Femur (tissue), 1 donor: ENCODE measurements at places on chromosomes 2 and 18.

DNA sequence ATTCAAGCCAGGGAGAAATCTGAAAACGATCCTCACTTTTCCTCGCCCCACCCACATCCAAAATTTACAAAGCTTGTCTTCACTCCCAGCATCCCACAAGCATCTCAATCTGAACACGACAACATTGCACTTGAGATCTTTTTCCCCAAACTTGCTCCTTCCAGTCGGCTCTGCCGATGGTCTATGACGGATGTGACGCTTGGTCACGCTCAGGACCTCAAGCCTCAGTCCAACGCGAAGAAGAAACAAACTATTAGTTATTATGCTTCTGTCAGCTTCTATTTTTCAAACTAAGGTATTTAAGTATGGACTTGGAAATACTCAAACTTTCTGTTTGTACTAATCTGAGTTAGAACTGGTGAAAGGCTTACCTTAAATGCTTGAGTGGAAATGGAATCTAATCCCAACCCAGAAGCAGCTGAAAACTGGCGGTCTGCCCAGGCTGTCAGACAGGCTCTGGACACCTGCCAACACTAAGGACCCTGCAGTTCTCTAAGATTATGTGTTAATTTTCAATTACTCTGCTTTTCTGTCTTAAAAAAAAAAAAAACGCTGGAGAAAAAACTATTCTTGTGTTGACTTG lies 132.1 kb upstream of the DNMT3A start:
- DNase-seq: peak; percentile 52

- DNase-seq: no peak
Measured at GRCh38 chr2:86675511-86676015, 44.5 kb upstream of the RMND5A start.

- DNase-seq: no peak
Measured at GRCh38 chr2:216142540-216142939, 33.4 kb downstream of the XRCC5 start.

DNA sequence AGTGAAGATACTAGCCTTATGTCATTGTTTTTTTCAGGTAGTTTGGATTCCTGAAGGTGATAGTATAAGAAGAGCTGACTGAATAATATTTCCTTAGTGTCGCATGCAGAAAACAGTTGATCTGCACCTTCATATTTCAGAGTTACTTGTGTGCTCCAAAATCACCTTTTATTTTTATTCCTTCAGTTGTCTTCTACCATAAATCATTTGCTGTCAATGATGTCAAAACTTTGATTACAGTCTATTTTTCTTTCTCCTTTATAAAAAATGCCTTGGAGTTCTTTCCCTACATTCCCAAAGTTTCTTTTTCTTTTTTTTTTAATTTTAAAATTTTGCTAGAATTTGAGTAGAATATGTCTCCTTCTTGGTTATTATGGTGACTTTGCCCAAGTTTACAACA lies 142.3 kb downstream of the GULP1 start:
- DNase-seq: no peak

DNA sequence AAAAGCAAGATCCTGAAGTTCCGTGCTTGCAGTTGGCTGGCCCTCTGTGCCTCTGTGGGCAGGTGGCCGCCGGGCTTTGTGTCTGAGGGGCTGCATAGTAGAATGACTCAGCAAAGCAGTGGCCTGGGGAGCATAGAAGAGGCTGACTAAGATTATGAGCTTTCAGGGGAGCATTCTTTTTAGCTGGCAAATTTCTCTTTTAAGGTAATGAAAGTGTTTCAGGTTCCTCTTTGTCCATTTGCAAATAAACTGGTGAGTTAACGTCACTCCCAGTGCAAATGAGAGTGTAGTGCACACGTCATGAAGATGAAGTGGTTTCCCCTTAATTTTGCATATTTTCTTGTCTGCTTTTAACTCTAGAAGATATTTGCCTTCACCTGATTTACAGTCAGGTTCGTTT lies 98.6 kb downstream of the BCL2L11 start:
- DNase-seq: no peak

DNA sequence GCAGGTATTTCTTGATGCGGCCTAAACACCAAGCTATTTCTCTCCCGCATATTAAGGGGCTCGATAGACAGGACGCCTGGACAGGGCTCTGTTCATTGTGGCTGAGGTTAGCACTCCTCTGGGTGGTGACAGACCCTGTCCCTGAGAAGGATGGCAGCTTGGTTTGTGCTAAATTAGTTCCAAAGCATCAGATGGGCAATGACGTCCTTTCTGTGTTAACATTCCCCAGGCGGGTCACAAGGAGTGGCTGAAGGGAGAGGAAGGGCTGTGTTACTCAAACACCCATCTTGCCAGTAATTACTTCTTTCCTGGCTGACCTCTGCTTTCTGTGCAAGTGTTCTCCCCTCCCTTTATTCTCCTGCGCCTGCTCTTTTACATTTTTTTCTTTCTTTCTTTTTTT lies 75.0 kb downstream of the TMEM247 start:
- DNase-seq: no peak

DNA sequence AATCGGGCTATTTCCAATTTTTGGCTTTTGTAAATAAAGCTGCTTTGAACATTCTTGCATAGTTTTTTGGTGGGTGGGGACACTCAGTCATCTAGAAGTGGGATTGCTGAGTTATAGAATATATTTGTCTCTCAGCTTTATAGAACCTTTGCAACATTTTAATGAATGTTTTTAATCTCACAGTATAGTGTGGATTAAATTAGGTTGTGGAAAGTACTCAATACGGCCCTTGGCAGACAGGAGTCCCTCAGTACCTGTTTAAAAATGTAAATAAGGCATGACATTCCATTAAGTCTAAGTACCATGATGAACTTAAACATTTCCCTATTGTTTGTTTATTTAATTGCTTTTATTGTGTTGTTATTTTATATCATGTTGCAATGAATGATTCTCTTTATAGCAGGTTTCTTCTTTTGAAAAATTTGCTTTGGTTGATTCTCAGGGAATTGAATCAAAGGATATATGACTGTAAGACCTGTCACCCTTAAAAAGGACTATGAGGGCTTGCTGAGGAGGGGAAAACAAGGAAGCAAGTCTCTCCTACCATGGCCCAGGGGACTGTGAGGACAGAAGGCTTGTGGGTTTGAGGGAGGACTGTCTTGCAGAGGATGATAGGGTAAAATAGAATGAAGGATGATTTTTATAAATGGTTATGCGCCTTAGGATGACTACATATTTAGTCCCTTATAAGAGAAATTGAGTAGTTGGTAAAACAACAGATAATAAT lies 165.1 kb downstream of the RPIA start:
- DNase-seq: no peak

DNA sequence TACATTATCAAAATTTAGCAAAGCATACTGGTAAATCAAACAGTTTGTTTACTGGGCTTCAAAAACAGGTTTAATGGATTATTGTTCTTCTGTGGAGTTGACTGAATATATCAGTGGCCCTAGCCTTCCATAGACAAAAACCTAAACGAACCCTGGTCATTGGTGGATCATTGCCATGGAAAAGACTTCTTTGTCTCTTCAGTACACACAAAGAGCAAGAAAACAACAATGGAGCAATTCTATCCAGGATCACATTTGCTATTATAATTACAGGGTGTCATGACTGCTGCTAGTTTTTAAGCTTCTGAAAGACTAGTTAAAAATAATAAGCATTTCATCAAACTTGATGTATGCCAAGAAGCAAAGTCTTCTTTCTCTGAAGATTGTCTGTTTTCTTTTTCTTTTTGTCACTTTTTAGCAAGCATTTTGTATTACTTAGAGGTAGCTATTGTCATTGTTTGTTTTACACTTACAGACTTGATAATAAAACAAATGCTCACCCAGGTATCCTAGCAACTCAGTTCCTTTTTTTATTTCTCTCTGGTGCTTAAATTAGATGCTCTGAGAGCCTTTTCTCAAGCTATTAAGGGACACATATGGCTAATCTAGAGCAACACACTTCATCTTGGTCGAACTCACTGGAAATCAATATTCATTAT lies 1228.7 kb upstream of the DDX18 start:
- no peak for DNase-seq

- DNase-seq: no peak
Measured at GRCh38 chr2:221726894-221727513, 154.9 kb upstream of the EPHA4 start.

- DNase-seq: no peak
Measured at GRCh38 chr2:73105511-73105971, 7.2 kb downstream of the RAB11FIP5 start.

DNA sequence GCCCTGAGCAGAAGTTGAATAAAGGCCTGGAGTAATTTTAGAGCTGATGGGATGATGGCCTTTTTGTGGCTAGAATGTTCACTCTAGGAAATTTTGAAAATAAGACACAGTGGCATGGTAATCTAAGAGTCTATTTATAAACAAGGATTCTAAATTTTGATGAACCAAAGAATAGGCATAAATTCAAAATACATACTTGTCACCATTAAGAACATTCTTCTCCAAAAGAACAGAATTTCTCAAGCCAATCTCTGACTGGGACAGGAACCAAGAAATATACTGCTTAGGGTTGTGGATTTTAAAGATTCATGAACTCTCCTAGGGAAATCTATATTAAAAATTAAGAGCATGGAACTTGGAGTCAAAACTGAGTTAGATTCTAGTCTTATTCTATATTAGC lies 98.2 kb upstream of the SETBP1 start:
- DNase-seq: no peak

DNA sequence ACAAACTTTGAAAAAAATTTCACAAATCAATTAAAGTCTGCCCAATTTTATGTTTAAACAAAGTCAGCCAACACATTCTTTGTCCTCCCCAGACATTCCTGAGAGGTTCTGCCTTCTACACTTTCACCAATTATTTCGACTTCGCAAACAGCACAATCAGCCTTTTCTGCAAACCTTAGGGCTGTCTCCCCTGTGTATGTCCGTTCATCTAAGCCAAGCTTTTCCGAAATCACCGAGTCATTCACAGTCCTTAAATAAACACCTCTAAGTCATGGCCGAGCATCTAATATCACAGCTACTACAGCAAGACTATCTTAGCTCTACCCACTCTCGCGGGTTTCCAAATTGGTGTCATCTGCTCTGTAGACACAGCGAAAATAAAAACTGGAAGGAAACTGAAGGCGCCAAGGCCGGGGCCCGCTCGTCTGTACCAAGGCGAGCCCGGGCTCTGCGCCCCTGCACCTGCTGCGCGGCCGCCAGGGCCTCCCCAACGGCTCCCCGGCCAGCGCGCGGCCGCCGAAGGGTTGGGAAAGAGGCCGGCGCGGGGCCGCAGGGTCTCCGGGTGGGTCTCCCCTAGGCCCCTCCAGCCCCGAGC lies 730 bp downstream of the ODC1 start:
- DNase-seq: no peak

DNA sequence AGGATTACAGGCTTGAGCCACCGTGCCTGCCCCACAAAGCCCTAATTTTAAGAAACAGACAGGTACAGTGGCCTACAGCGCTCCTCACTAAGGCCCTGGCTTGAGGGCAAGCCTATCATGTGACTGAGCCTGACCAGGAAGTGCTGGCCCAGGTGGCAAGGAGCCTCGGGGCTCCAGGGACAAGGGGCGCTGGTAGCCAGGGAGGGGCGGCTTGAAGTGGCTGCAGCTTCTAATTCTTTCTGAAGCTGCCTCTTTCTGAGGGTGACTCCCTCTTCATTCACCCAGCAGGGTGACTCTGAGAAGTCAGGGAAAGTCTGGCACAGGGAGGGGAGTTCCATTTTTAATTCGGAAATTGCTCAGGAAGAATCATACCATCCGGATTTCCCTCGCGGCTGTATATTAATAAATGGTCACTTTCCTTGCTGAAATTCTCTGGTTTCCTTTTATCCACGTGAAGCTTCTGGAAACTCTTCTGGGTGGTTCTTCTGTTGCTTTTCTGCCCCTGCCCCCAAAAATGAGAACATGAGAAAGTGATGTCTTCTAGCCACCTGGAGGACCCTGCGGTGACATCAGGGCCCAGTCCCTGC lies 115.7 kb downstream of the FAM210A start:
- DNase-seq: peak; percentile 40

GRCh38 chr2:239299218-239299939 lies 101.4 kb downstream of the HDAC4 start:
- DNase-seq: no peak

DNA sequence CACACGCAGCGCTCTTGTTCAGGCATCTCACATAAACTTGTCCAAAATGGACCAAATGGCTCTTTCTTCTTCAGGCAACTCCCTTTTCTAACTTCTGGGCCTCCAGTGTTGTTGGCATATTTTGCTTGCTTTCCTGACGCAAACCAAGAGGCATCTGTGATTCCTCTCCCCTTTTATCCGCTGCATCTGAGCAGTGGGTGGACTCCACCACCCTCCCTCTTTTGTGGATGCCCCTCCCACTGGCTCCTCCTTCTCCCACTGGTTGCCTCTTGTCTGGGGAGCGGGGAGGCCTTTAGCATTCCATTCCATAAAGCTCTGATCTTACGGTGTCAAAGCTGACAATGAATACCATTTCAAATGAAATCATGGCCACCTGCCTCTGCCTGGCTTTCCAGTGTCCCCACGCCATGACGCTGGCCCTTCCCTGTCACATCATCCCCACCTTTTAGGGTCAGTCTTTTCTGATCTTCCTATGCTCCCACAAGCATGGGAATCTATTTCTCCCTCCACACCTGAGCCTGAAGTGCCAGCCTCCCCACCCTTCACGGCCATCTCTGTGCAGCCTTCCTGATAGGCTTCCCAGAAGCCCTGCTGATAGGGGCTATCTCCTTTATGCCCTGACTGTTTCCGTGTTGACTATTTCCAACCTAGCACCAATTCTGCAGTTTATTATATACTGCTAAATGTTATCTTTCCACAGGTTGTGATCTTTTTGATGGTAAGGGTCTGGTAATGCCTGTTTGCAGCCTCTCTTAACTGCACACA lies 51.5 kb downstream of the RPL37A start:
- DNase-seq: no peak

GRCh38 chr2:126994340-126994777 lies 95.7 kb downstream of the TEX51 start:
- DNase-seq: no peak

DNA sequence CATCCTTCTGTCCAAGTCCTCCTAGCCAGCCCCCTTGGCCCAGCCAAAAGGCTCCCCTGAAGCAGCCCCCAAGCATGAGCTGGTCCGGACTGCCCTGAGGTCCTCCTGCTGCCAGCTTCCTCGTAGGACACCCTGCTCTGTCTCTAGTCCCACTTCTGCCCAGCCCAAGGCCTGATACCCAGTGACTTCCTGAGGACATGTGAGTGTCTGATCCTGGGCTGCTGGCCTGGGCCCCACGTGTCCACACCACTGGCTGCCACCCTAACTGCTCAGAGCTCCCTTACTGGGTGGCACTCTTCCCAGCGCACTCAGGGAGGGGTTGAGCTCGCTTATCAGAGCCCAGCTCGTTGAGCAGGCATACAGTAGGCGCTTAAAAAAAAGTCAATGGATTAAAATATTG lies 34.4 kb upstream of the PDIA6 start:
- no peak for DNase-seq

- DNase-seq: no peak
Measured at GRCh38 chr18:13455960-13456481, 237.5 kb downstream of the LDLRAD4 start.

DNA sequence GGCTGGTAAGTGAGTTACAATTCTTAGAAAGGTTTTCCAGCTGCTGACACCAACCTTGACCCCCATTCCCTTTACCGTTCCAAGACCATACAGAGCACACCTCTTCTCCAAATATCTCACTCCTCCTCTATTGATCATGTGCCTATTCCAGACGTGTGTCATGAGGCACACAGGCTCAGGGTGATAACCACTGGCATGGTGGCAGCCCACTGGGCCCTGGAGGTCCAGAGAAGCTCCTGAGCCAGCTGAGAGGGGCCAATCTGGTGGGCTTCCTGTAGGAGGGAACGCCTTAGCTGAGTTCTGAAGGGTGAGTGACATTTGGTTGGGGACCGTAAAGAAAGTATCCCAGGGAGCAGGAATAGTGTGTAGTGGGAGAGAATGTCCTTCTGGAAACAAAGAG lies 28.3 kb downstream of the ZAP70 start:
- no peak for DNase-seq

GRCh38 chr2:138267161-138267901 lies 234.2 kb upstream of the SPOPL start:
- no peak for DNase-seq
